ENCODE measurements at places on chromosomes 12 and 14. TPM values are rescaled to one million over a fixed set of nuclear protein-coding genes. Genes with fewer than 3 reads are reported as not detected.

RHOJ gene
- total RNA-seq, result 4.2 TPM

ANAPC7 gene
- 21.5 TPM for total RNA-seq

RASSF3 gene
- 9.9 TPM for total RNA-seq

PLD4 gene
- not detected for total RNA-seq

CIROP gene
- total RNA-seq, result not detected

DHRS4 gene
- 36.6 TPM for total RNA-seq

ITGB7 gene
- total RNA-seq, result 0.18 TPM

IKZF4 gene
- 1.1 TPM for total RNA-seq

TRMT61A gene
- 8.1 TPM for total RNA-seq

TAS2R46 gene
- 0.72 TPM for total RNA-seq

SCN8A gene
- total RNA-seq, result 0.16 TPM

PA2G4 gene
- total RNA-seq, result 72.4 TPM

DTX3 gene
- 5.3 TPM for total RNA-seq

Measured in cardiac atrium fibroblast (primary cell).